SW480 (cell line): ENCODE measurements at places on chromosomes 11 and 22.
A peak's percentile ranks its signal among the peaks of the same experiment; 100 is the strongest.

GRCh38 chr11:5564259-5565019 lies 16.1 kb upstream of the OR52H1 start:
- DNase-seq: no peak

GRCh38 chr11:130534551-130534950 lies 86.1 kb downstream of the ADAMTS15 start:
- DNase-seq: no peak

DNA sequence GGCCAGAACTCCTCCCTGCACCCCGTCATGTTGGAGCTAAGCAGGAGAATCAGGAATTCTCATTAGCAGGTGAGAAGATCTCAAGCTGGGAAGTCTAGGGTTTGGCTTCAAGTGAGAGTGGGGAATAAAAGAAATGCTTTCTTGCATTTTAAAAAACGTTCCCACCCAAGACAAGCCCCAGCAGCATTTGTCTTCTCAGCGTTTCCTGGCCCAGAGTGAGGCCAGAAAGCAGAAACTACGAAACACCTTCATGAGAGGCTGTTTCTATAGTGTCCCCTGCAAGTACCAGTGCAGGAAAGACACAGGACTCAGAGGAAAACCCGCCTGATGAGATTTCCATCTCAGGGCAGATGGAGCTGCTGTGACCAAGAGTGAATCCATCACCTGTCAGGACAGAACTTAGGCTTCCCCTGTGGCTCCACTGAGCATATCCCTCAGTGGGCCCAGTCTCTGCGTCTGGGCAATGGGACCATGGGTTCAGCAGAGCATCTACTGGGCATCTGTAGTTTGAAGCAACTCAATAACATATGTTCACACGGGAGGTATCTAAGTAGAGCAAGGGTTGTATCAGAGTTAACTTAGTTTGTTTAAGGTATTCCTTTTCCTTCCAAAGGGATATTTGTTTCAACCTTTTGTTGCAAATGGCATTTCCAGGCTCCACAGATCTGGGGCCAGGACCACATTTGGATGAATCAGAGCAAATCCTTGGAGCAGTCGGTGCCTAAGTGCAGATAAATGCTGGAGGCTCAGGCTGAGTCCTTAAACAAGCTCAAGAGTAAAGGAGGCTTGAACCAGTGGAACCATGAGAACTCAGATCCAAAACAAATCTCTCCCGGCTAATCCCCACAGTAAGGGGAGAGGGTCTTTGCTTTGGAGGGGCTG lies 548.3 kb downstream of the MIAT start:
- DNase-seq: no peak

DNA sequence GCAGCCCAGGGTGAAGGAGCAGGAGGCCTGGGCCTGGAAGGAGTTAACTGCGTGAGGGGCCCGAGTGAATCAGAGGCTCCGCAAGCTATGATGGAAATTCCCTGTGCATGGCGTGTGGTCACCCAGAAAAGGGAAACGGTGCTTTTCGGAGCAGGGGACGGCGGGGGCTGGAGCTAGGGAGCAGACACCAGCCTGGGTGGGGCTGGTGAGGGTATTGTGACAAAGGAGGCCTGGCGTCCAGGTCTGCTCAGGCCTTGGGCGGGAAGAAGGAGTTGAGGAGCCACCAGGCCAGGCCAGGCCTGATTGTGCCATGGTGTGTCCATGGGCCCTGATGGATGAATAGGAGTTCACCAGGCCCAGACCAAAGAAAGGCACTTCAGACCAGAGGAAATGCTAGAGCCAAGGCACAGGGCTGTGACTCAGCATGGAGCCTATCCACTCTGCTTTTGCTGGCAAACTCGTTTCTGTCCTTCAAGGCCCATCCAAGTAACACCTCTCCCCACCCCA lies 12.8 kb upstream of the SPI1 start:
- no peak for DNase-seq

GRCh38 chr11:38553148-38553547 lies 1955.1 kb upstream of the RAG2 start:
- no peak for DNase-seq

- DNase-seq: no peak
Observed at GRCh38 chr22:38729946-38730345, 24.2 kb downstream of the GTPBP1 start.

- no peak for DNase-seq
Observed at GRCh38 chr11:10379022-10379421, 74.1 kb downstream of the ADM start.

DNA sequence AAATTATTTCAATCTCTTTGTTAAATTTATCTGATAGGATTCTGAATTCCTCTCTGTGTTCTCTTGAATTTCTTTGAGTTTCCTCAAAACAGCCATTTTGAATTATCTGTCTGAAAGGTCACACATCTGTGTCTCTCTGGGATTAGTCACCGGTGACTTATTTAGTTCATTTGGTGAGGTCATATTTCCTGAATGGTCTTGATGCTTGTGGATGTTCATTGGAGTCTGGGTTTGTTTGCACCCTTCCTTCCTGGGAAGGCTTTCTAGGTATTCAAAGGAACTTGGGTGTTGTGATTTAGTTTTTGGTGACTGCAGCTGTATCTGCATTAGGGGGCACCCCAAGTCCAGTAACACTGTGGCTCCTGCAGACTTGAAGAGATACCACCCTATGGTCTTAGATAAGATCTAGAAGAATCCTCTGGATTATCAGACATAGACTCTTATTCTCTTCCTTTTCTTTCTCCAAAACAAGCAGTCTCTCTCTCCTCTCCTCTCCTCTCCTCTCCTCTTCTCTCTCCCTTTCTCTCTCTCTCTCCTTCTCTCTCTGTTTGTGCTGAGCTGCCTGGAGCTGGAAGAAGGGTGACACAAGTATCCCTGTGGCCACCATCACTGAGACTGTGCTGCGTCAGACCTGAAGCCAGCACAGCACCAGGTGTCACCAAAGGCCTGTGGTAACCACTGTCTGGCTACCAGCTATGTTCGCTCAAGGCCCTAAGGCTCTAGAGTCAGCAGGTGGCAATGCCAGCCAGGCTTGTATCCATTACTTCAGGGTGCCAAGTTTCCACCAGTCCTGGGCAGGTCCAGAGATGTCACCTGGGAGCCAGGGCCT lies 3.3 kb upstream of the HEPN1 start:
- DNase-seq: no peak

GRCh38 chr11:65066315-65066714 lies 8.0 kb upstream of the NAALADL1 start:
- DNase-seq: no peak

DNA sequence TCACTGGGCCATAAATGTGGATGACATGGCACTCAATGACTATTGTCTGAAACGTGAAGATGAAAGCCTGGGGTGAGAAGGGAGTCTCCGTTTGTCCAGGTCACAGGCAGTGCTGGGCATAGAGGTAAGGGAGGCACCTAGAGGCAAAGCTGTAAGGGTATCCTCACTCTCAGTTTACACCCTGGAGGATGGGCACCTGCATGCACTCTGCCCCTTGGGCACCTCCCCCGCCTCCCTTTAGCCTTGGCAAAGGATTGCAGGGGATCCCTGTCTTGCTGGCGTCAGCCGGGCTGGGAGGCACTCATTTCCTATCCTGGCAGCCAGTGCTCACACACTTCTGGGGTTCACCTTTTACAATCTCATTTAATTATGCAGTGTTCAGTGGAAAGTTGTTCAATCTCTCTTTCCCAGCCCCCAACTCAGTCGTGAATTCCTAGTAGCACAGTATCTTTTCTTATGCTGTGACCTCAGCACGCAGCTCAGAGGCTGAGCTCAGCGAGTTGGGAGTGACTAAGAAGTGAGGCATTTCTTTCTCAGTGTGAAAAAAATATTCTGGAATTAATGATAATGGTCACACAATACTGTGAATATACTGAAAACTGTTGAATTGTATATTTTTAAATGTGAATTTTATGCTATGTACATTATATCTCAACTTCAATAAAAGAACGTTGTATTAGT lies 866.6 kb downstream of the BRD1 start:
- DNase-seq: no peak

GRCh38 chr11:72736452-72737069 lies 15.6 kb downstream of the ARAP1 start:
- DNase-seq: peak; percentile 55

DNA sequence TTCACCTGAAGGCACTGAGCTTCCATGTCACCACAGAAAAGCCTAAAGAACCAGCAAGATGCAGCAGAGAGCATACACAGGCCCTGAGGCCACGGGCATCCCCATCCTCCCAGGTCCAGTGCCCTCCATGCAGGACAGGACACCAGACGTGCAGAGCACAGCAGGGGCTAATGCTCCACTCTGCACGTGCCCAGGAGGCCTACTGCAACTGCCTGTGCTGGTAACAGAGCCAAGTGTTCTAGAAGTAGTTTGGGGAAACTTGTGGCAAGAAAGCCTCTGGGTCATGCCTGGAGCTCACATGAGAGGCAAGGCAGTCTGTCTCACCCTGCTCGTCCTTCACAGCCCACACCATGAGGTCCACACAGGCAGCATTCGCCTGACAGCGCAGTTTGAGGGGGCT lies 30.7 kb downstream of the SERPIND1 start:
- DNase-seq: no peak

DNA sequence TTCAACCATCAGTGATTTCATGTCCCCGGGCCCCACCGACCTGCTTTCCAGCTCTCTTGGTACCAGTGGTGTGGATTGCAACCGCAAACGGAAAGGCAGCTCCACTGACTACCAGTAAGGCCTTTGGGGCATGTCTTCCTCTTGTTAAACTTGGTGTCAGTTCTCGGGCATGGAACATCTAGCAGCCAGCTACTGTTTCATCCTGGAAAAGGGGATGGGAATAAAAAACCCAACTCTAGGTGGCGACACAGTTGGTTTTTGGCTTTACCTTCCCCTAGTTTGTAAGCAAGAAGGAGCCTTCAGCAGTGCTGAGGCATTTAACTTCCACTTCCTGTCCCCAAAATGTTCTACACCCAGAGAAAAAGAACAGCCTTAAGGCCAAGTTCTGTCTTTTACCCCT lies 76.7 kb downstream of the BMAL1 start:
- DNase-seq: no peak

GRCh38 chr22:24950272-24950902 lies 2.1 kb upstream of the KIAA1671 start:
- DNase-seq: peak; percentile 78

GRCh38 chr11:69535908-69536307 lies 54.4 kb downstream of the LINC01488 start:
- DNase-seq: no peak
